ENCODE measurements at places on chromosomes 13 and 19.

DNA sequence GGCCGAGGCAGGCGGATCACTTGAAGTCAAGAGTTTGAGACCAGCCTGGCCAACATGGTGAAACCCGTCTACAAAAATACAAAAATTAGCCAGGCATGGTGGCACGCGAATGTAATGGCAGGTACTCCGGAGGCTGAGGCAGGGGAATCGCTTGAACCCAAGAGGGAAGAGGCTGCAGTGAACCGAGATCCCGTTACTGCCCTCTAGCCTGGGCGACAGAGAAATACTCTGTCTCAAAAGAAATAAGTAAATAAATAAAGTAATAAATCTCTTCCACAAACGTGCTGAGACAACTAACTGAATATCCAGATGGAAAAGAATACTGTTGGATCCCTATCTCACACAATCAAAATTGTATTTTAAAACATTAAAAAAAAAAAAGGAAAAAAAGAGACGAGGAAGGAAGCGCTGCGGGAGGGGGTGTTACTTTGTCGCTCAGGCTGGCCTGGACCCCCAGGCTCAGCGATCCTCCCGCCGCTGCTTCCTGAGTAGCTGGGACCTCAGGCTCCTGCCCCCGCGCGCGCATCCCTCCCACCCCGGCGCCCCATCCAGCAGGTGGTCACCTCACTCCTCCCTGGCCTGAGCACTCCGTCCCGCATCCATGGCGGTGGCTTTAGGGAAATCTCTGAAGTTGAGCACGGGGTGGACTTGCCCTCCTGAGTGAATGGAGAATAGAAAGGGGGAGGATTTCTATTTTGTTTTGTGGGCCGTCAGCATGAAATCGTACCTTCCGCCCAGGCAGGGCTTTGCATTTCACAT is 628 bp upstream of the ZNF813 start:
- peak; percentile 0 for DNase-seq

DNA sequence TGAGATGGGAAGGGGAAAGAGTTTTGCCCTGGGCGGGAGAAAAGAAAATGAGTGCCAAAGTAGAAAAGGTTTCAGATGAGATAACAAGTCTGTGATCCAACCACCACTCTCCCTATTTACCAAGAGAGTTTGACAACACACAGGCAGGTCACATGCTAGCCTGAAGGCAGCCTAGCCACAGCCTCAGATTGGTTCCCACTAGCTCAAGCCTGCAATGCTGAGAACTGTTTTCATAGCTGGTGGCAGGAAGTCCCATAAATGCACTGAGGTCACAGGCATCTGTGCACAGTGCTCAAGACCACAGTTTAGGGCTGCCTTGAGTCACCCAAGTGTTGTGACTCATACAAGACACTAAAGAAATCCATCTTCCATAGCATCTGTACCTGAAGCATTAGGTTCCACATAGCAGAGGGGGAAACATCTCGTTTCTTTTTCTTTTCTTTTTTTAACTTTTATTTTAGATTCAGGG is 18.5 kb upstream of the POP4 start:
- DNase-seq: peak; percentile 32

GRCh38 chr13:102277286-102277685 is 124.6 kb downstream of the FGF14 start:
- DNase-seq: no peak

DNA sequence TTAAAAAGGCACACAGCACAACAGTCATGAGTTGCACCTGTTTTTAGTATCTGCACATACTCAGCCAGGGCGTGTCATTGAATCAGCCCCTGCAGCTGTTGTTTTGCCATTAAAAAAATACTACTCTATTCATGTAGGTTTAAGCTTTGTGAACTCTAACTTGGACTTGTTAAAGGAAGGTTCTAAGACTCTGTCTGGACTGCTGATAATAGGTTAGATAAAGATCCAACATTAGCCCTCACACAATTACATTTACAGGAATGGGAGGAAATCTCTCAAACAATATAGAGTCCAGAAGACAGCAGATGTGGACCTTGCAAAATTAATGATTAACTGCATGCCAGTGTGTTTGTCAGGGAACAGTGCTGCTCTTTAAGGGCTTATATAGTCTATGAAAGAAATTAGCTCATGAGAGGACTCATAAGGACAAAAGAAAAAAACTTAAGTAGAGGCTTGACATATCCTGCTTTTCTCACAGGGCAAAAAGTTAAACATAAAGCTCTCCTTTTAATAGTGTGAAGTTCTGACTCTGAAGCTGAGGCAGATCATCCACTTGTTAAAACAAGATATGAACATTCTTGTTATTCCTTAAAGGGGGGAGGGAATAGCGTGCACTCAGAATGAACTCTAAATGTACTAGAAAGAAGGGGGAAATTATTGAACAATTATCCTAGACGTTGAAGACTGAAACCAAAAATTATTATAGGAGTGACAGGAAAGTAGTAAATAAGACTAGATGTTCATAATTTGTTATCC is 243.6 kb downstream of the NDFIP2 start:
- DNase-seq: no peak

DNA sequence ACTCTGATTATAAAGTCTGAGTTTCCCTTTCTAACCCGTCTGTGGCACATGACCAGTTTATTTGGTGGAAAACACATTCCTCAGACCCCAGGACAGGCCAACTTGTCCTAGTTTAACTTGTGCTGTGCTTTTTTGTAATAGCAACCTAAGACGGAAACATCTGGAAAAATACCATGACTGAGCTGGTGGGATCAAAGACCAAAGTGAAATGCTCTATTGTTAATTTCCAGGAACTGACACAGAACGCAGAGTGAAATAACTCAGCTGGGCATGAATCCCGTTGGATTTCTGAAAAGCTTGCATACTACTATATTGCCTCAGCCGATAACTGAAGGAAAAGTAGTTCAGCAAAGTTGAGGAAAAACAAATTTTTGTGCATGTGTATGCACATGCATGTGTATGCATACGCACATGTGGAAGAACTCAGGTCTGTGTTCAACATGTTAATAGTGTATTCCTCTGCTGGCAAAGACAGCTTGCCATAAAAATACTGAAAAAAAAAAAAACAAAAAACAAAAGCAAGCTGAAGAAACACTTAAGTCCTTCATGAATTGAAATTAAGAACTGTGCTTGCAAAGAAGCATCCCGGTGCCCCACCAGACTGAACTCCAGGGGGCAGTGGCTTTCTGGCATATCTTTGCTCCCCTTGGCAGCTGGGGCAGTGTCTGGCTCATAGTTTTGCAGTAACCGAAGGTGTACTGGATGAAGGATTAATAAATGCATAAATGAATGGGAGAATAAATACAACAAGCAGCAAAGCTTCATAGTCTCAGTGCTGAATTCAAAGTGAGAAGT is 187.8 kb downstream of the LHFPL6 start:
- DNase-seq: no peak

DNA sequence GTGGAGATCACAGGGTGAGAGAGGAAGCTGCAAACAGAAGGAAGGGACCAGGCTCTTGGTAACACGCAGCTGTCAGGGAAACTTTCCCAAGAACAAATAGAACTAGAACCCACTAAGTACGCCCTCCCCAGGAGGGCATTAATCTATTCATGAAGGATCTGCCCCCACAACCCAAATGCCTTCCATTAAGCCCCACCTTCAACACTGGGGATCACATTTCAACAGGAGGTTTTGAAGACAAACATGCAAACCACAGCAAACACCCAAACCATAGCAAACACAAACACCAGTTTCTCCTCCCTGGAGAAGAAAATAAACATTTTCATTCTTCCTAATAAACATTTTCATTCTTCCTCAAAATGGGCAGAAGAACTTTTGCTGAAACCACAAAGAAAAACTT is 329.6 kb downstream of the EFNB2 start:
- no peak for DNase-seq

DNA sequence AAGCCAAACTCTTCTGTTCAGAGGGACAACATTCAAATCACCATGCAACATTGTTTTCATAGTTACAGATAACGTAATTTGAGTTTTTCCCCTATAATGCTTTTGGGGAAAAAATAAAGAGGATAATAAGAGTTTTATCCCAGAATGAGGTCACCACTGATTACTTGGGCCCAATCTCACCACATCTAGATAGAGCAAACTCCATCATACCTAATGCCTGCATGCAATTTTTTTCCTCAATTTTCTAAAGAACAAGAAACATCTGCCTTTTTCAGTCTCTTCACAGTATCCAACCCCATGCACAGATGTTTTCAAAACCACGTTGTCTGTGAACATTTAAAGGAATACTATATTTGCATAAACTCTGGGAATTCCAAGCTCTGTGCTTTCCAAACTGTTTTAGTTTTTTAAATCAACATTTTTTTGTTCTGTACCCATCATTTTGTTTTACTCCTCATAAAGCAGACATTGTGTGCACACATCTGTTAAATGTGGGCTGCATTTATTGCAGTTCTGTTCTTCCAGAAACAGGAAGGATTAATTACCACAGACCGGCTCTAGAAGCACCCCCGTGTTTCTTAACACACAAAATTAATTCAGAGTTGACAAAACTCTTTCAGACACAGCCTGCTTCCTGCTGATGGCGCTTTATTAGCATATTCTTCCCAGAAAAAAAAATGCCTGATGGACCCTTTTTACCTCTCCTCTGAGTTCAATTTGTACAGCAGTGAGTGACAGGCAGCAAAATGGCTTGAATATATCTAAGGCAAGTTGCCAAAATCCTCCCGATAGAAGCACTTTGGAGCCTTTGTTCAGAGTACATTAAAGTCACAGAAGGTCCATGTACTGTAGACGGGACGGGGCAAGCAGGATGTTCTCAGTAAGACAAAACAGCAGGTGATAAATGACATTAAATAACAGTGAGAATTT is 1171.9 kb downstream of the EFNB2 start:
- DNase-seq: no peak

DNA sequence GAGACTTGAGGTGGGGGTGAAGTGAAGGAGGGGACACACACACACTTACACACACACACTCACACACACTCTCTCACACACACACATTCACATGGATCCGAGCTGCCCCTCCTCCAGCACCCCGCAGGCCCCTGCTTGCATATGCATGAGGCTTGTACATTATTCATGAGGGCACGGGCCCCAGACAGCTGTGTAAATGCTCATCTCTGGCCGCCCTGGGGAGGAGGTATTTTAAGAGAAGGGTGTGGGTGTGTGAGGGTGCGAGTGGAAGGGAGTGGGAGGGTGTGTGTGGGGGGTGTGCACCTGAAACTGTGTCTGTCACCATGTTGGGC is 2.4 kb downstream of the NCAN start:
- no peak for DNase-seq

- DNase-seq: no peak
Observed at GRCh38 chr19:54319049-54319448, 6.1 kb upstream of the LILRA5 start.

- no peak for DNase-seq
Observed at GRCh38 chr13:80585531-80585930, 244.6 kb upstream of the SPRY2 start.

DNA sequence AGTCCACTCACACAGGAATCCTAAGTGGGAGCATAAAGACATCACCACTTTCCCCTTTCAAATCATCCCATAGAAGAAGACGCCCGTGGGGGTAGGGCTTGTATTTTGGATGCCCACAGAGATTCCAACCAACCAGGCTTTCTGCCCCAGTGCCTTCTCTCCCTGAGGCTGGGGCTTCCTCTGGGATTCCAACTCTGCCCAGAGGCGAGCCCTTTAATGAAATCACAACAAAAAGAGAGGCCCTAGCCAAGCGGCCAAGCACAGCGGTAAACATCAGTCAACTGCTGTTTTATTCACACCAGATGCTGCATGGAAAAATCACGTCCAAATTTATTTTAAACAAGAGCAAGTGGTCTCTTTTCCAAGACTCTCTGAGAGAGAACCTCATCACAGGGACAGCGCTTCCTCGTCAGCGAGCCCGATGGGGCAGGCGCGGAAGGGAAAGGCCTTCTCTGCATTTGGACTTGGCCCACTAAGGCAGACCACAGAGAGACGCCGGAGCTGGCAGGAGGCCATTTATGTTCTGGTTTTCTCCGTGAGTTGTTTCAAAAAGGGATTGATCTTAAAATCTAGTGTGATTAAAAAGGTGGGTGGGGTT is 31.5 kb downstream of the ADPRHL1 start:
- DNase-seq: no peak

- DNase-seq: no peak
Observed at GRCh38 chr13:23915308-23915707, 18.0 kb upstream of the C1QTNF9B start.

GRCh38 chr13:83085186-83085900 is 796.9 kb downstream of the SLITRK1 start:
- no peak for DNase-seq

DNA sequence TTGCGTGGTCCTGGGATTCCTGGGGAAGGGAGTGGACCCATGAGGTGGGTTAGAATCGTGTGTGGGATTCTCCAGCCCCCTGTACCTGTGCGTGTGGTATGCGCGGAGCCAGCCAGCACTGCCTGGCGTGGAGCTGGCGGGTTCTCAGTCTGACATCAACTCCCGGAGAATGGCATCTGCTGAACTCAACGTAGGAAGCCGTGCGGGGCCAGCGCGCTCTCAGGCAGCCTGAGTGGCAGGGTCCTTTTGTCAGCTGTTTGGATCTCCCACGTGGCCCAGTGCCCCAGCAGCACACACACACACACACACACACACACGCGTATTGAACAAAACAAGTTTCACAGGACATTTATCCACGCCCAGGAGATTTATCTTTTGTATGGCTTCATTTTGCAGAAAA is 28.1 kb downstream of the ATP4B start:
- no peak for DNase-seq
